ENCODE measurements at places on chromosomes 12 and 14. TPM values are rescaled to one million over a fixed set of nuclear protein-coding genes. Genes with fewer than 3 reads are reported as not detected.
A peak's percentile ranks its signal among the peaks of the same experiment; 100 is the strongest.

DNA sequence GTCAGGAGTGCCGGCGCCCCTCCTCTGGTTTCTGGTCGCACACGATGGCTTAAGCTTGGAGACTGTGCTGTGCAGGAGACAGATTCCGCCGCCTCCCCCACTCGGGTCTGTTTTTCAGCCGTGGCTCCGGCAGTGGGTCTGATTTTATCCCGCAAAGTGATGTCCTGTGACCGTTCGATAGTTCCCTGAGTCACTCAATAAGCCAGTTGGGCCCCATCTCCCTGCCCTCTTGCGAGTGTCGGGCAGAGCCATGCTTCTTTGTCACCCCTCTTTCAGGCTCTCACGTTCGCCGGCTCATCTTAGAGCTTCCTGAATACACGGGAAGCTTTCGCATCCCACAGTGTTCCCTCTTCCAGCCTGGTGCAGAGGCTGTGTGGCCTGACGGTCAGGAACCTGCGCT, 127.8 kb upstream of the RFLNA start:
- DNase-seq: no peak

Gene FAM181A
- not detected for polyA plus RNA-seq

DNA sequence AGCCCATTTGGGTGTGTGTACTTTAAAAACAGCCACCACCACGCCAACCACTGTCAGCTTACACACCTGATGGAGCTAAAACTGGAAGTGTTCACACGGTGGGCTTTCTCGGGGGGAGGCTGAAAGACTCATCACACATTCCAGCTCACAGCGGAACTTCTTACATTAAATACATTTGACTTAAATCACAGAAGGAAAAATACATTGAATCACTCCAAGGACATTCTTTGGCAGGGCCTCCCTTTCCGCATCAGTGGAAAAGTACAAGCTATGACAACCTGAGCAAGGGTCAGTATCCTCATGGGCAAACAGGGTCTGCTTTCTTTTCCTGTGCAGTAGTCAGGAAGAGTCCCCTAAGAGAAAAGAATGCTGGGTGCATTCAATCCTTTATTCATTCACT, 31.0 kb upstream of the TC2N start:
- DNase-seq: peak; percentile 80

DNA sequence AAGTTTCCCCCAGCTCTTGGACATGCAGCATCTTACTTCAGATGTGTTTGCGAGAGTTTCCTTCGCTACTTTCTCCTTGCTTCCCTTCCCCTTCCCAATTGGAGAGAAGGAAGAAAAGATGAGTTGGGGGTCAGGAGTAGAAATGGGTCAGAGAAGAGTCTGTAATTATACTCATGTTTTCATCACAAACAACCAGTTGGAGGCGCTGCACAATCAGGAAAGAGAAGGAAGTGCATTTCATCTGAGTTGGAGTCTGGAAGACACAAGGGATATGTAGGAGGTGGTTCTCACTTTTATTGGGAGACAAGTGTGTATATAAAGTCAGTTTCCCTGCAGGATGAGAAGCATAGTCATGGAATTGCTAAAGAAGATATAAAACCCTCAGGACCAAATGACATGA, 31.3 kb upstream of the VSX2 start:
- no peak for DNase-seq

Gene IL26
- polyA plus RNA-seq: not detected

Gene DICER1
- polyA plus RNA-seq: 42.9 TPM

DNA sequence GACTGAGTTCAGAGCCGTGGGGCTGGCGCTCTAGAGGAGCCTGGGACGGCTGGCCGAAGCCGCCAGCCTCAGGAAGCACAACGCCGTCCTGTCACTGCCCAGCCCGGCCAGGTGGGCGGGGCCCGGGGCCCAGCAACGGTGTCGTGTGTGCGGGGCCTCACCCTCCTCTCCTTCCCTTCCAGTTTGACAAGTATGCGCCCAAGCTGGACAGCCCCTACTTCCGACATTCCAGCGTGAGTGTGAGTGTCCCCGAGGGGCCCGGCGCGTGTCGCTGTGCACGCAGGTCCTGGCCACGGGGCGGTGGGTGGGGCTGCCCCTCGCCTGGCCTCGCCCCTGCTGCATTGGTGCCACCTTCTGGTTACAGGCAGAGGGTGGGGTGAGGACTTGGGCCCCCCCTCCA, 38.3 kb downstream of the LRCOL1 start:
- DNase-seq: no peak

GRCh38 chr14:89377544-89377943, 39.5 kb downstream of the FOXN3 start:
- no peak for DNase-seq

Gene CIT
- 11.8 TPM for polyA plus RNA-seq

DNA sequence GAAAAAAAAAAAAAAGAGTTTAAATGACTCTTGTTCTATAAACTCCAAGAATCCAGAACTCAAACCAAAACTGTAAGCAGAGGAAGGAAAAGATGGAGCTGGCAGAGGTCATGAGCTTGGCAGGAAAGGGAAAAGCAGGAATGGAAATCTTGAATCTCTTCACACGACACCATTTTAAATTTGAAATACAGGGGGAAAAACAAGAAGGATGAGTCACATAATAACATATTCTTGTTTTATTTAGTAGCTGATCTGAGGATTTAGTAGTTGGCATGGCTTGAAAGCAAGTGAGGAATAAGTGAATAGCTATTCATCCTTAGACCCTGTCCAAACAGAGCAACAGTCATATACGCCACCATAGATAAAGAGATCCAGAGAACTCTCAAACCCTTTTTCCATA, 35.0 kb downstream of the EPS8 start:
- no peak for DNase-seq

Gene TAS2R42
- not detected for polyA plus RNA-seq

DNA sequence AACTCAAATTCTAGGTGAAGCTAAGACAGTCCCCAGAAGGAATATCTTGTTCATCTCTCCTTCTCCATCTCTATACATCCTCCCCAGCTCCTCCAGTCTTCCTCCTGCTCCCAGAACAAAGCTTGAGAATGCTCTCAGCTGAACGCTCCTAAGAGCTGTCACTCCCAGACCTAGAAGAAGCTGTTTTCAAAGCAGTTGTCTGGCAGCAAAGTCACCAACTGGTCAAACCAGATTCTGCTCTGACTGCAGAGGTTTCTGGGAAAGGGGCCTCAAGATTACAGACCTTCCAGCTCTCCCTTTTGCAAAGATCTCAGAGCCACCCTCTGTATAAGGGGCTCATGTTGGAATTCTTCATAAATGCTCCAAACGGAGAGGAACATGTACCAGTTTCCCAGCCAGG, 9.6 kb upstream of the HSPB8 start:
- DNase-seq: no peak

Gene FIGNL2
- polyA plus RNA-seq: not detected

Gene NELL2
- 1.1 TPM for polyA plus RNA-seq

- no peak for DNase-seq
Measured at GRCh38 chr14:49581209-49582112, 4.7 kb downstream of the RPS29 start.

DNA sequence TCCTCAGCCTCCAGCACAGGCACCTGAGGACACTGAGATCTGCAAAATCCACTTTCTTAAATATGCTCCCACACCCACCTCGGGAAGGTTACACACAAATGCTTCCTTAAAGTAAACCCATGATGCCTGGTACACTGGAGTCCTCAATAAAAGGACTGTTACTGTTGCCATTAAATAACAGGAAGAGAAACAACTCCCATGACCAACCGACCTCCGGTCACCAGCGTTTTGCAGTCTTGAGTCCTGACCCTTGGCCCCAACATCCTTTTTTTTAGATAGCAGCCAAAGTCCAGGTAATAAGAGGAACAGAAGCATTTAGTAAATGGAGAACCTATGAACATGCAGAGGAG, 42.4 kb downstream of the ITPK1 start:
- DNase-seq: no peak

Gene TTC6
- not detected for polyA plus RNA-seq

Gene TEAD4
- 69.5 TPM for polyA plus RNA-seq

GRCh38 chr14:60008042-60008441, 83.7 kb upstream of the PCNX4 start:
- DNase-seq: no peak

DNA sequence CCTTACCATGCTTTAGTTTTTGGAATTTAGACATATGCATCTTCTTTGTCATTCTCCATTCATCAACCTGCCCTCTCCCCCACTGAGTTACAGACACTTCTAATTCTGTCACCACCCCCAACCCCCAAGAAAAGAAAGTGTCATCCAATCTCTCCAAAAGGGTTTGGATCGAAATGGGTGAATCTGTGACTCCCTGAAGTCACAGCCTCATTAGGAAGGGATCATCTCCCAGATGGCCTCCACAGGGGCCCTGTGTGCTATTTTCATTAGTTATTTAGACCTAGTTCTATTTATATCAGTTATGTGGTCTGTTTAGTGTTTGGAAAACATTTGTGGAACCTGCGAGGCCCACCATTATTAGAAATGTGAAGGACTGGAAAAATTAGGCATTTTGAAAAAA, 191.0 kb upstream of the ATP2B1 start:
- no peak for DNase-seq

GRCh38 chr12:73833746-73834145, 703.9 kb upstream of the ATXN7L3B start:
- no peak for DNase-seq

GRCh38 chr14:50083467-50084337, 32.7 kb downstream of the VCPKMT start:
- DNase-seq: no peak

- DNase-seq: no peak
Measured at GRCh38 chr12:75482646-75483045, 2.1 kb downstream of the GLIPR1 start.

DNA sequence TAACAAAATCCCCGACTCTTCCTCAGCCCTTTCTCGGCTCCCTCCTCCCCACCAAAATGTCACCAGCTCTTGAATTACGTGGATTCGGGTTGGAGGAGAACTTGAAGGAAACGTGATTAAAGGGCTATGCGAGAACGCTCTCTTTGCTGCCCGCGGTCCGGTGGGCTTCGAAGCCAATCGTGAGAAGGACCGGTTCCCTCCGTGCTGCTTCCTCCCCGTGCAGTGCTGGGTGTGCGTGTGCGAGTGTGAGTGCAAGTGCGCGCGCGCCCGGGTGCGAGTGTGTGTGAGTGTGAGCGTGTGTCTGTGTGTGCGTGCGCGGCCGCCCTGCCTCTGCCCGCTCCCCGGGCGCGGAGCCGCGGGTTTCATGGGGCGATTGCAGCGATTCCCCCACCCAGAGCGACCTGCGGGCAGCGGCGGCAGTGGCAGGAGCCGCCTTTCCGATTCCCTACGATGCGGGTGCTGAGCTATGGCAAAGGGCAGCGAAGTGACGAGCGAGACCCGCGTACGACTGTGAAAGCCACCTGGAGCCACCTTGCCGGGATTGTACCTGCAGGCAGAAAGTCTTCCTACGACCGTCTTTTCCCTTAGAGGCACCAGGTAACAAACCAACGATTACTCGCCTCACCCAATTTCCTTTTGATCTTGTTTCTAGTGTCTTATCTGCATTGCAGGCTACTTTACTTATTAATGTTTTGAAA, 1.4 kb downstream of the LRFN5 start:
- no peak for DNase-seq

Gene RPS6KL1
- not detected for polyA plus RNA-seq

DNA sequence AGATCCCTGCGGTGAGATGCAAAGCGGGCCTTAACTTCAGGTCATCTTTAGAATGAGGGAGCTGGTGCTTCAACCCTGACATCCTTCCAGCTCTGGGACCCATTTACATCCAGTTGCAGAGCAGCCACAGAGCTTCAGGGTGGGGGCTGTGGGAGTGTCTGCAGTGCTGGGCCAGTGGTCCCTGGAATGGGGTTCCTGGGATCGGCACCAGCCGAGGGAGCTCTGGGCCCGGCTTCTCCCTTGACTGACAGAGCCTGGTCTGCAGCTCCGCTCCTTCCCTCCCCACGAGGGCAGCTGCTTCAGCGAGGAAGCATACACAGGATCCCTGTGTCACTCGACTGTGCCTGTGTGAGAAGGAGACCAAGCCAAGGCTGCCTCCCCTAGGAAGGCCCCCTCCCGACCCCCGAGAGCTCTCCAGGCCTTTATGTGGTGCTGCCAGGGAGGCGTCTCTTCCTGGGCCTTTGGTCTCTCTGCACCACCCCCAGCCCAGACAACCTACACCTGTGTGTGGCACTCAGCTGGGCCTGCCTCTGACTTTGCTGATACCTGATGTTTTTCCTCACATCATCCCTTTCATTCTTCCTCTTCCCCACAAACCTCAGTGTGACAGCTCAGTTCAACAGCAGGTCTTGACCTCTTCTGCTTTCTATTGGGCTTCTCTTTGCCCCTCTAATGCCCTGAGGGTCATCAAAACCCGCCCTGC, 48.1 kb upstream of the RIN3 start:
- no peak for DNase-seq

DNA sequence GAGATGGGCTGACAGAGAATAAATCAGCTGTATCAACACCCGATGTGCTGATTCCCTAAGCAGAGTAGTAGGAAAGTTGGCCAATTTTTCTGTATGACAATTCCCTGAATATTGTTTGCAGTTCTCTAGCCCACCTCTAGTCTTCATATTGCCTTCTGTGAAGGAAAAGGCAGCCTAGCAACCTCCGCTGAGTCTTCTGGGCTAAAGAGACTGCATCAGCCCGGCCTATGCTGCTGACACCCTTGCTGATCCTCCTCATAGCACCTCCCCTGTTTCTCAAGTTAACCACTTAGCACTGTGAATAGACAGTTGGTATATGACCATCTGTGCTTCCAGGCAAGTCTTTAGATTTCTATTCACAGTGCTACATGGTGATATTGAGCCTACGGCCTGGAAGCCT, 161.1 kb upstream of the EGLN3 start:
- DNase-seq: no peak

Gene SLCO1B1
- 0.37 TPM for polyA plus RNA-seq

Gene OVCH1
- 0.18 TPM for polyA plus RNA-seq

Gene GRIN2B
- polyA plus RNA-seq: 0.03 TPM

DNA sequence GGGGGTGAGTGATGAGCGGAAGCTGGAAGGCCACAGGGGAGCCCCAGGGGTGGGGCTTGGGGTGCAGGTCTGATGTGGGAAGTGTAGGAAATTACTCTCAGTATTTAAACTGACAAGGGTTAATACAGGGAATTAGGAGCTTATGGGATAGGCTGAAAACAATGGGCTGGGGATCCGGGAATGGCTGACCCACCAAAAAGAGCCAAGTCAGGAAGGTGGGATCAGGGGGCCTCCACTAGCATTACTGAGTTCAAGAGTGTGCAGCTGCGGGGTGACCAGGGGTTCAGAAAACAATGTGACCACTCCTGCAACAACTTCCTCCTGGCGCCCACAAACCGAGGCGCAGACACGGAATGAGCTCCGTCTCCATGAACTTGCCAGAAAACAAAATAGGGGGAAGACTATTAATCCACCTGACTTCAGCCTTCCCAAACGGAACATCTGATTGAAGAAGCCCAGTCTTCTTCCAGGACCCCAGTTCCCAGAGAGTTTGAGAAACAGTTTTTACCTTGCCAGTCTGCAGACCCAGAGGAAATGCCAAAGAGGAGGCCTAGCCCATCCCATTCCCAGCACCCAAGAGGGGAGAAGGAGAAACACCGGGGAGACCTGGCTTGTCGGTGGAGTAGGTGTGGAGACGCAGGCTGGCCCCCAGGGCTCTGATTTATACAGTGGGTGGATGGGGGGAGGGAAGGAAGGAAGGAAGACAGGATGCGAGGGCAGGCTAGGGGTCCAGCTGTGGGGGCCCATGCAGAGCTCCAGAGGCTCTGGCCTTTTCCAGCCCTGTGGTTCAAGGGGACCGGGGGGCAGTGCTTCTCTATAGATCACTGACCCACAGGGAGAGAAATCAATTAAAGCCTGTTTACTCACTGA, 16.5 kb upstream of the YY1 start:
- no peak for DNase-seq
